ENCODE measurements at places on chromosomes 2 and 18.

DNA sequence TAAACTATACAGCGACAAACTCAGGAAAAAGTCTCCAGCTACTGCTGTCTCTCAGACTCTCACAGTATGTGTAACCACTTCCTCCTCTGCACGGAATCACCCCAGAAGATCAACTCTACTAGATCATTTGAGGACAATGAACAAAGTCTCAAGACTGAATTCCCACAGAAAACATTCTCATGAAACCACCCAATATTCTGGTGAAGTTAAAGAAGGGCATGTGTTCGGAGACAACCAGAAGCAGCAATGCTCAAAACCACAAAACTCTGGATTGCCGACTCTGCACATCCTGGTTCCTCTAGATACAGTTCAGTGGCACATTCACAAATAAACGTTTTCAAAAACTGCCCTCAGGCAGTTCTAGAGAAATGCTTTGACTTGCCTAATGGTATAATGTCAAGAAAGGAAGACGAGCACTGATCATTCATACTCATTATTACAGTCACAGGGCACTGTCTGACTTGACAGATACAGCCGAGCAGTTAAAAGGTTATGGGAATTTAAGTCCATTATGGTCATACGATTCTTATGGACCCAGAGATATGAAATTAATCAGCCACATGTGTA, 91.9 kb upstream of the STK17B start:
- peak; percentile 30 for DNase-seq

DNA sequence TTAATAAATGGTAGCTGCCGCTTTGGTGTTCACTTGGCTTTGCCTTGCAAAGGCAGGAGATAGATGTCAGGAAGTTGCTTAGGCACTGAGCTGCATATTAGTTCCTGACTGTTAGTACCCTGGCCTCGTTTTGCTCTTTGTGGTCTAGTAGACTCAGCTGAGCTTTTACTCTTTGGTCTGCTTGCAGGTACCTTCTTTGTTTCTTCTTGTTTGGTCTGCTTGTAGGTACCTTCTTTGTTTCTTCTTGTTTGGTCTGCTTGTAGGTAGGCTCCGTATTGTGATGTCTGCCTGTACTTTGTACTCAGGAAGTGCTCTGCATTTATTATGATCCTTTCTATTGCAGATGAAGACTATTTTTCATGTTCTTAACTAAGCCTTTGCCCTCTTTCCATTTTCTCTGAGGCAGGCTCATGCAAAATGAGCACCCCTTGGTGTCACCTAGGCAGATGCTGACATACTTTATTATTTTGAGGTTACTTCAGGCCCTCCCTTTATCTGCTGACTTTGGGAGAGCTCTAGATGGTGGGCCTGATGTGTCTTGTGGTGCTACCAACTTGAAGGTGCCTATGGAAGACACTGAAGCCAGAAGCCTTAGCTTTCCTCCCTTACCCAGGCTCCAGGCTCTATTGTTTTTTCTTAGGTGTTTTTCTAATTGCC, 6.0 kb downstream of the RPIA start:
- no peak for DNase-seq

- no peak for DNase-seq
Observed at GRCh38 chr2:3075316-3075990, 302.2 kb downstream of the EIPR1 start.

- DNase-seq, result no peak
Observed at GRCh38 chr18:51563396-51563795, 365.9 kb upstream of the MEX3C start.

DNA sequence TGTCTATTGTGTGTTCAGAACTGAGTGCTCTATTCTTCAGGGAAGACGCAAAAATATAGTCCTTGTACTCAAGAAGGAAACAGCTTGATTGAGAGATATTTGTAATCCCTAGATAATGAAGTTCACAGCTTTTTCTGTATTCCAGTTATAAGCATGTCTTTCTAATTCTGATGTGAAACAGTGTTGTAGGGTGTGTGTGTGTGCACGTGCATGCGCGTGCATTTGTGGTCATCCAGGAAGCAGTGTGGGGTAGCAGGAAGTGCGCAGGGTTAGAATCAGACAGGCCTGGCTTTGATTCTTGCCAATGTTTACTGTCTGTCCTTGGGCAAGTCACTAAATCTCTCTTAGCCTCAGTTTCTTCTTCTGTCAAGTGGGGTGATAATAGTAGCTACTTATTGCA, 87.9 kb downstream of the NPAS2 start:
- no peak for DNase-seq

Measured in activated CD4-positive, CD25-positive, alpha-beta regulatory T cell treated with anti-CD3 and anti-CD28 coated beads, Interleukin-2, amount 50 U/mL, for 16 hours (primary cell).